Ureter (tissue), 1 donor: ENCODE measurements at places on chromosomes 5 and 9.

DNA sequence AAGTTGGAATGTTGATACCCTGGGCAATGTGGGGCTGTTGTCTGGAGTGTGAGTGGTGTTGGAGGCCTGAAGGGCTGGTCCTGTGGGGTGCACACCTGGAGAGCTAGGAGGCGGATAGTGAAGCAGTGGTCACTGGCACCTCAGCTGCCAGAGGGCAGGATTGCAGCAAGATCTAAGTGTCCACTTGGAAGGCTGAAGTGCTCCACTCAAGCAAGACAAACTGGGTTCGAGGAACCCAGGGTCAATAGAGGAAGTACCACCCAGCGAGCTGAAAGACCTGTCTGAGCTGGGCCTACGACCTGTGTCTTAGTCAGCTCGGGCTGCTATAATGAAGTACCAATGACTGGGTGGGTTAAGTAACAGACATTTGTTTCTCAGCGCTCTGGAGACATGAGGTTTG, 39.7 kb upstream of the TJP2 start:
- DNase-seq = no peak

GRCh38 chr9:80596579-80596978, 1024.8 kb downstream of the TLE4 start:
- no peak for DNase-seq

DNA sequence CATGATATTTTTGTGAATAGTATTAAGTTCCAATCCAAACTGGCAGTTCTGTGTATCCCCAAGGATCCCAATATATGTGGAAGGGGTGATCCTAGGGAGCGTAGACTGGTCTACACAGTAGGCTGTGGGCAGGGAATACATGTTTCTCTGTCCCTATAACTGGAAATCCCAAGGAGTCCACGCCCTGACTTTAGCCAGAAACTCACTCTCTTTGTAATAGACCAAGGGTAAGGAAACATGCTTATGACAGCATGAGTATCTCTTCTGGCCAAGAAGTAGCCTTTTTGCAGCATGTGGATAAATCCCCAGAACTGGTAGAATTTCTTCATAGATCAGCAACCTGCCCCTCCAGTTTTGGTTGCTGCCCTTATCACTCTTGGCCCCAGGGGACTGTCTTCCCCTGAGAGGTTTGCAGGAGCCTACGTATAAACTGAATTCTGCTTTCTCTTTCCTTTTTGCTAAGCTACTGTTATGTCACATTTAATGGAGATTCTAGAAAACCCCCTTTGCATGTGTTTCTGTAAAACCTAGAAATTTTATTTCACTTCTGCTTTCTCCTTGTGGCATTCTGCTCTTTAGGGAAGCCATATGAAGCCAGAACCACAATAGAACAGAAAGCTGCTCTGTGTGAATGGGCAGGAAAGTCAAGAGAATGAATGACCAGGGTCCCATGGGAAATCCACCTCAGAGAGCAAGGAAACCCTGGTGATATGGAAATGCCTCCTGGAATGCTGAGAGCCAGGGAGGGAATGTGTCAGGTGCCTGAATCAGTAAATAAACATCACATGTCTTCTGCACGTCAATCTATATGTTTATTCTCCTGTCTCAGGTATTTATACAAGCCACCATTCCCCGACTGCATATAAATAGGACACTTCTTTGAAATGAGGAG, 3.5 kb downstream of the IFNA2 start:
- DNase-seq = no peak

GRCh38 chr9:88736136-88736637, 201.2 kb downstream of the NXNL2 start:
- DNase-seq = no peak

GRCh38 chr5:149071756-149072155, 8.9 kb upstream of the SH3TC2 start:
- DNase-seq = no peak

GRCh38 chr5:51958473-51958872, 575.2 kb downstream of the ISL1 start:
- no peak for DNase-seq

DNA sequence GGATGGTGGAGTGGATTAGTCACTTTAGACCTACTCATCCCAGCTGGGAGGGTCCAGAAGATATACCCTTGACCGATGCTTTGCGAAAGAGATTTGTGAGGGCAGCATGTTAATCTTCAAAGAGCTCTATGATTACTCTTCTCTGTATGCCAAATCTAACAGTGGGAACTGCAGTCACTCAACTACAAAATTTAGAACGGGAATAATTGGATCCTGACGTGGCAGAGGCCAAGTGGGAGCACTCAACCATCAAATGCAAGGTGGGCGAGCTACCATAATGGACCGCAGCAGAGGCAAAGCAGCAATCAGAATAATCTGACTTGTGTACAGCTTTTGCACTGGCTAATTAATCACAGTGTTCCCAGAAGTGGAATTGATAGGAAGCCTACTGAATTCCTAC, 20.4 kb downstream of the NSA2 start:
- DNase-seq = no peak

- no peak for DNase-seq
Measured at GRCh38 chr9:18447541-18447940, 26.4 kb upstream of the ADAMTSL1 start.

GRCh38 chr9:84822589-84823233, 153.2 kb downstream of the NTRK2 start:
- DNase-seq = no peak

GRCh38 chr9:82423700-82424099, 435.1 kb downstream of the SPATA31D1 start:
- no peak for DNase-seq

DNA sequence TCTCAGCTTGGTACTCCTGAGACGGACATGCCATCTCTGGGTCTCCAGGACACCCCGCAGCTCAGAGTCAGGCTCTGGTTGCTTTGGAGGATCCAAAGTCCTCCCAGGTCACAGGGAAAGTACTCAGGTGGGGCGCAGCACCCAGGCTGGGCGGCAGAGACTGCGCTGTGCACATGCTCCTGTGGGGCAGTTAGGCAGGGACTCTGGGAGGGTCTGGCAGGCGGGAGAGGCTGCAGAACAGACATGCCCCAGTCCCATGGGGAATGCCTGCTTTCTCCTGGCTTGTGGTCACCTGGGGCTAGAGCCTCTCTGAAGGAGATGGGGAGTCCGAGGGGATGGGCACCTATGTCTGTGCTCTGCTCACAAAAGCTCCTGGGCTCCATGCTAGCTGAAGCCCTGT, 45.3 kb upstream of the ITGA2 start:
- DNase-seq = no peak

DNA sequence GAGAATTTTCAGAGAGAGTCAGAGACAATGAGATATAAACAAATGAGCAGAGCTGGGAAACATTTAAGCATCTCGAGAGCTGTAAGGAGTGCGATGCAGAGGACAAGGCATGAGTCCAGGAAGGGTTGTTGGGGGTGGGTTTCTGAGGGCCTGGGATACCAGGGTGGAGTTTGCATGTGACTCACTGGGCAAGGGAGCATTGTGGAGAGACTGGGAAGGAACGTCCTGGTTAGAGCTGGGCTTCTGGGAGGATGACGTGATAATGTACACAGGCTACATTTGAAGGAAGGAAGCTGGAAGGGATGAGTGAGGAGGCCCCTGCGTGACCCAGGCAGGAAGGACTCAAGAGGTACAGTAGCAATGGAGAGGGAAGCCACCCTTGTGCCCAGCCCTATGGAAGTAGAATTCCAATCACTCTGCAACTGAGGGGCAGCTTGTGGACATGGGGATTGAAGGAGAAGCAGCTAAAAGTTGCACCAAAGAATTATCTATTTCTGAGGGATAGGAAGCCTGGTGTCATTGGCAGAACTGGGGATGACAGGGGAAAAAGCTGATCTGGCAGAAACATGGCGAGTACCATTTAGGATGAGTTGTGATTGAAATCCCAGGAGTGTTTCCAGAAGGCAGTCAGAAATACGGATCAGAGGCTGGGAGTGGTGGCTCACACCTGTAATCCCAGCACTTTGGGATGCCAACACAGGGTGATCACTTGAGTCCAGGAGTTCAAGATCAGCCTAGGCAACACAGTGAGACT, 59.3 kb upstream of the AFAP1L1 start:
- no peak for DNase-seq

- DNase-seq = no peak
Measured at GRCh38 chr9:119368179-119368578, 1.1 kb downstream of the BRINP1 start.

DNA sequence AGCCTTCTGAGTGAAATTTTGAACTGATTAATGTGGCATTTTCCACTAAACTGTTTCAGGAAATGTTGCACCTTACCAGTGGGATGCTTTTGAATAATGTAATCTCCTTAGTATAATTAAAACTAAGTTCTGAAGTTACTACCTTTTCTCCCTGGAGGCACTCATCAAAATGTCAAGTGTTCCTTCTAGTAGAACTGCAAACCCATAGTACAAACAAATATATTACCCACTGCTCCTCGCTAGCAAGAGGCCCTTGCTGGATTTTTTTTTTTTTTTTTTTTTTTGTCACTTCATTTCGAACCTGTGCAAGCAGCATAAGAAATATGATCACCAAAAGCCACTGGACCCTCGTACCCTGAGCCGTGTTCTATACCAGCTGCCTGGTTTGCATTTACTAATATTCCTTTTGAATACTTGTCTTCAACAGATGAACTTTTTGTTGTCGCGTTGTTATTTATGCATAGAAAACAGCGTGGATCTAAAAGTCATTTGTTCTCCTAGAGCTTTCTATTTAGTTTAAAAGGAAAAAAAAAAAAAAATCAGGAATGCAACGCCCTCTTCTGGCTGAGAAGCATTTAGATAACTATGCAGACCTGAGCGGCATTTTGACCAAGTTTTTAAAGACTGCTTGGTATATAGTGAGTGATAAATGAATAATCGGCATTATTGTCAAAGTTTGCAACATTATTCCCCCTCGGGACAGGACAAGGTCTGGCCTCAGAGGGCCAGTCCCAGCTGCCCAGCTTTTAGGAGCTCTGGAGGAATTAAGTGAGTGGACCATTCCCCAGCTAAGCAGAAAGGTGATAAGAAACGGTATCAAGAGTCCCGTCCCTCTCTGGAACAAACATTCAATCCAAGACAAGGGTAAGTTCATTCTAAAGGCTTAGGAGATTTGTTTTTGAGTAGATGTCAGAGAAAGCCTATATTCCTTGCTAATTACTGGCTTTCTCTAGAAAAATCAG, 162.5 kb upstream of the KIF2A start:
- DNase-seq = no peak

DNA sequence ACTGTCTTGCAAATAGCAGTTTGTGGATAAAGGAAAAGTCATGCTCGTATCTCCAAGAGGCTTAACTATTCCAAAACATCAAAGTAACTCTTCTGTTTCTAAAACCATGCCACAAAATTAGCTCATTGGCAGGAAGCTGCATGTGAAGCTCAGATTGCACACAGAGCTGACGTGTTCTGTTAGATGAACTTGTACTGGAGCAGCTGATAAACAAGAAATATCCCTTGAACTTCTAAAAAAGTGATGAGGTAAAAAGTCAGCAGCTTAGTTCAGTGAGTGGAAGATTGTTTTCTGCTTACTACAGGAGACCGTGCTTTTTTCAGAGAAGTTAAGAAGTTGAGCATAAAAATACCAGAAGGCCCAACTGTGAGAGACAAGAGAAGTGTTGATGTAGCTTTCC, 113.2 kb downstream of the SLC12A2 start:
- DNase-seq = no peak

GRCh38 chr5:85614489-85614888, 1003.3 kb upstream of the COX7C start:
- DNase-seq = no peak

DNA sequence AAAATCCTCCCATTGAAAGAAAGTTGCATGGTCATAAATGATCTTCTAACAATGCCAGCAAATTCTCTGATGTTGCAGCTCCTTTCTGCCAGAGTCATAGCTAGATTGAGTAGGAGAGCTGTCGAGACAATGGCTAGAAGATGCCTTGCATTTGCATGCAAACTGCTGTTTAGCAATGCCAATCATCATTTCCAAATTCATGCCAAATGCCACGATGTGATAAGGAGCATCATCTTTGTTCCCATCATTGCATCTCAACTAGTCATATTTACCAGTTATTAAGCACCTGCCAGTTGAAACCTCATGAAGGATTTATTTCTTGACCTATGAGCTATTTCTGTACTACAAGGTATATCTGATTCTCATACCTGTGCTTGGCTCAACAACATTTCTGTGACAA, 246.4 kb upstream of the PIK3R1 start:
- DNase-seq = no peak

DNA sequence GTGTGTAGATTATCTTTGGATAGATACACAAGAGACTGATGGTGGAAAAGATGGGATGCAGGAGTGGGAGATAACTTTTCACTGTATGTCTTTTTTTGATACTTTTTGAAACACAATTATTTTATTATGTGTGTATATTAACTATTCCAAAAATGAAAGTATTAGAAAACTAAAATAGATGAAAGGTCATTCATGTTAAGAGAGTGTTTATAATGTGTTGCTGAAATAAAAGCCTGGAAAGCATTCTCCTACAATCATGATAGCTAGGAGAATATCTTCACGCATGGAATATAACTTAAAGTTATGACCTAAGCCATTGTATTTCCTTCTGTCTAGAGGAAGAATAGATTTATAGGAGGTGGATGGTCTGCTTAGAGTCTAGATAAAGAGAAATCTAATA, 154.8 kb upstream of the MAST4 start:
- no peak for DNase-seq

- no peak for DNase-seq
Measured at GRCh38 chr5:122494109-122494508, 182.1 kb downstream of the SNCAIP start.

DNA sequence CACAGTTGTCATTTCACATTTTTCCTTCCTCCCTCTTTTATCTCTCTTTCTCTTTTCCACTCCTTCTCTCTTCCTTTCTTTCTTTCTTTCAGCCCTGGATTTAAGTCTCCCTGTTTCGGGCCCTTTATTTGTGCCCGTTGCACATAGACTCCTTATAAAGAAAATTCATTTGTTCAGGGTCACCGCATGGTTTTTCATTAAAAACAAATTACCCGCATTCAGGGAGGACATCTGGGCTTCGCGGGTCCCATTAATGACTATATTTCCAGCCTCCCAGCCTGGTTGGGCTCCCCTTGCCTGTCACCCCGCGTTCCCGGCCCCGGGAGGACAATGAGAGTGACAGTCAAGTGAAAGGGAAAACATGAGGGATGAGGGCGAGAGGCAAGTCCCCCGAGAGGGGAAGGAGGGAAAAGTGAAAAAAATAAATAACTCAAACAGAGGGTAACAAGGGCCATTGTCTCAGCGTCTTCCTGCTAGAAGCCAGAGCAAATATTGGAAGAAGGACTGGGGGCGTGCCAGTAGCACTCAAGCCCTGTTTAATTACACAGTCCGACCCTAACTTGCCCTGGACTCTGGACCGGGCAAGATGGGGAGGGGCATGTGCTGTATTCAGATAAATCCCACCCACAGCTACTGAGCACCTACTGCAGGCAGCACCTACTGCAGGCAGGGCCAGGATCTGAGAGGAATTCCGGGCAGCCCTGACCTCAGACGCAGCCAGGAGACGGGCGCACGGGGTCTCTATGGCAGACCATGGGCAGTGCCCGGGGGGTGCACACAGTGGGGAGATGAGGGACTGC, 166.2 kb downstream of the PAX5 start:
- no peak for DNase-seq
